ENCODE measurements at places on chromosomes 3 and 15.

DNA sequence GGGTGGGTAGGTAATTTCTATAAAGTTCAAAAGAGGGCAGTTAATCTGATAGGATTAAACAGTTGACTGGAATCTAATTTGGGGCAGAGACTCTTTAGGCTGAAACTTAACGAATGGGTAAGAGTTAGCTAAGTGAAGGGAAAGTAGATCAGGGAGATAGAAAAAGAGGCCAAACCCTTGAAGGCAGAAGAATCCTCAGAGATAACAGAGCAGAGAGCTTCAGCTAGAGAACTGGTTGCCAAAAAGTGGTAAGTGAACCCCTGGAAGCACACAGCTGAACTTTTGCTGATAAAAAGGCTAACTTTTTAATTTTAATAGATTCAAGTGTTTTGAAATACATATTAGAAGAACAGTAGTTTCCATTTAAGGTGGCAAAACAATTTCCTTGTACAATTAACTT lies 99.2 kb downstream of the FHIT start:
- DNase-seq = no peak

GRCh38 chr15:60235951-60236710 lies 161.7 kb downstream of the ANXA2 start:
- DNase-seq = no peak

DNA sequence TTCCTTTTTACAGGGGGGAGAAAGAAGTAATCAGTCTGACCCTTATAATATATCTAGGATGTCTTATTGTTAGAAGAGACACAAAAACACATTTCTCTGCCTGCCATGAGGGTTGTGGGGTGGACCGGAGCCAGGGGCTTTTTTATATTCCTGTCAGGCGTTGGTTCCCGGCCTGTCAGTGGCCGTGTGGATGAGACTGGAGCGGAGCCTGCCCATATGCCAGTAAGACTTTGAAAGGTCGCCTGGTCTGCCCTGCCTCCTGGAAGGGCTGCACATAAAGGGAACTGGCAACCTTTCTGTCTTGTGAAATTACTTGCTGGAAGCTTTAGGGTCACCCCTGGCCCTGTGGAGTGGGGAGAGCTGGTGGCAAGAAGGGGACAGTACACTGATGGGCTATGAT lies 34.7 kb downstream of the MAP3K13 start:
- DNase-seq = no peak

DNA sequence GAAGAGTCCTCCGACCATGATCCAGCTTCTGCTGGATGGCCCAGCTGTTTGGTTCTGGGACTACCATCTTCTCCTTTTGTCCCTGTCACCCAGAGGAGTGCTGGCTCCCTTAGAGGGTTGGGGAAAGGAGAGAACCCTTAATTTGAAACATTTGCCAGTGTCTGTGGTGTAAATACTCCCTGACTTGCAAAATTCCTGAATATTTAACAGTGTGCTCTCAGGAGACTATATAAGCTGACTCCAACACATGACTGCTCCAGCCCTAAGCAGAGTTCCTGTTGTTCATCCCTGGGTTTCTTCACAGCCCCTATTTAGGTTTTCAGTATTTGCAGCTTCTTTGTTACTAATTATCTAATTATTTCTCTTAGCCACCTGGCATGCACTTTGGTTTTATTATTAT lies 133.1 kb downstream of the CPNE4 start:
- DNase-seq = no peak

- DNase-seq = no peak
These were observed 3.1 kb downstream of the ANXA2 start for GRCh38 chr15:60394689-60395097.

DNA sequence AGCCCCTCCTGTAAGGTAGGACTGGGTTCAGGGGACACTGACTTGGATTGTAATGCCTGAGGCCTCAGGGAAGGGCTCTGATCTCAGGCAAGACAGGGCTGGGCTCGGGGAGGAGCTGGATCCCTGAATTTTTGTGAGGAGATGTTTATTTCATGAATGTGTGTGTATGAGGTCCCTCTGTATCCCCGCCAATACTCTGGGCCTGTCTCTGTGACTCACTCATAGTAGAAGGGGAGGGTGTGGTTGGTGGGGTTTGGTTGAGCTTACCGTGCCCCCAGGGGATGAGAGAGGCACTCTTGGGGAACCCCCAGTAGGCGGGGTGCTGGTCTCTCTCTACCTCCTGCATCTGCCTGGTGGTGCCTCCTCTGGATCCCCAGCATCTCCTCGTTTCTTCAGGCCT lies 28.1 kb downstream of the RPSA start:
- no peak for DNase-seq

GRCh38 chr3:156491192-156491591 lies 63.7 kb downstream of the SSR3 start:
- no peak for DNase-seq

DNA sequence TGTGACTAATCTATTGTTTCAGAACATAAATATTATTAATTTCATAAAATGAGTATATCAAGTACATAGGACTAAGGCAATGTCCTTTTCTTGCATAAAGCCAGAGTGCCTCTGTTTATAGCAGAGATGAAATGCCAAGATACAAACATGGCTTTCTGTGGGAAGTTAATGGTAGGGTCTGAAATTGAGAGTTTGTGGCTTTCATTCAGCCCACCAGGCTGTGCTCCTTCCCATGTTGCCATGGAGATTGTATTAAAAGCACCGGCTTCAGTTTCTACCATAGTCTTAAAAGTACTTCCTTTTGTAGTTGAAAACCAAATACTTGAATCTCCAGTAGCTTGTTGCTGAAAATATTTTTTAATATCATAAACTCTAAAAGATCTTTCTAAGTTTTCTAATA lies 114.0 kb downstream of the LRRC28 start:
- DNase-seq = no peak

DNA sequence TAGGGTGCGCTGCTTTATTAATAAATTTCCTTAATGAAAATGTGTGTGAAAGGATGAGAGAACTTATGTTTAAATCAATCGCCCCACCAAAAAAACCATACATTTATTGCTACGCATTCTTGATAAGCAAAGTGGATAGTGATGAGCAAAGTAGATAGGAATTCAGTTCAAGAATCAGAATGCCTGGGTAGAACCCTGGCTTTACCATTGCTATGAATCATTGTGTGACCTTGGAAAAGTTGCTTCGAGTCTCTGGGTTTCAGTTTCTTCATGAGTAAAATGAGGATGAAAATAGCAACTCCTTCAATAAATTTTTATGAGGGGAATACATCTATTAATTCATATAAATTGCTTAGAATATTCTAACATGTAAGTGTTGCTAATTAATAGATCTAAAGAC lies 2.6 kb upstream of the ALCAM start:
- DNase-seq = no peak

DNA sequence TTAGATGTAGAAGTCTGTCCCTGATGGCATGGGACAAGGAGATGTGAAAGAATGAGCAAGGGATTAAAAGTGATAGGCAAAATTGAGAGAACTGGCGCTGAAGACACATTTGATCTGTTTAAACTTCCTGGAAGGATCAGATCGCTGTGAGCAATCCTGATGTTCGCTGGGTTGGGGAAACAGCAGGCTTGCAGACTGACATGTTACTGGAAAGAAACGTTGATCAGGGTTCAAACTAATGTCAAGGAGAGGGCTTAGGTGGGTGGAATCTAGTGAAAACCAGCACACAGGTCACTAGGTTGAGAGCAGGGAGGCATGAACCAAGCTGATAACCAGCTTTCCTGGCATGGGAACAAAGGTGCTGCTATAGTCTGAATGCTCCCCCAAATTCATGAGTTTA lies 34.5 kb upstream of the SPTSSB start:
- DNase-seq = no peak

- DNase-seq = no peak
These were observed 527.2 kb downstream of the FOXP1 start for GRCh38 chr3:71056327-71056726.

GRCh38 chr3:14510838-14511622 lies 29.1 kb downstream of the GRIP2 start:
- DNase-seq = no peak

GRCh38 chr3:15630646-15631350 lies 29.3 kb downstream of the BTD start:
- DNase-seq = no peak

DNA sequence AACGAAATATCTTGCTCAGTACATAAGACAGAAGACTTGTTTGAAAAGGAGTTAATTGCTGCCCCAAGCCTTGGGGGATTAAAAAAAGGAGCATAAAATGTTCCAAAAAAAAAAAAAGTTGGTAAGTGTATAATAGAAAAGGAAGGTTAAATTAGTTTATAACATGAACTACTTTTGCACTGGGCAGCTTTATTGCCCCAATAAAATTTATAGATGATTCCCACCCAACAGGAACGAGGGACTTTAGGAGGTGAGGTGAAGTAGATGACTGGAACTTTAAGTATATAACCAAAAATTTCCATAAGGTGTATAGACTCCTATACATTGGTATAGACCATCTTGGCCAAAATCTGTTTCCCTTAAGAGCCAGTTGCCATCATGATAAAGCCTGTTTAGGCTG lies 14.8 kb downstream of the PPP2R3A start:
- no peak for DNase-seq

- no peak for DNase-seq
These were observed 388.4 kb upstream of the NDN start for GRCh38 chr15:24075420-24076089.

DNA sequence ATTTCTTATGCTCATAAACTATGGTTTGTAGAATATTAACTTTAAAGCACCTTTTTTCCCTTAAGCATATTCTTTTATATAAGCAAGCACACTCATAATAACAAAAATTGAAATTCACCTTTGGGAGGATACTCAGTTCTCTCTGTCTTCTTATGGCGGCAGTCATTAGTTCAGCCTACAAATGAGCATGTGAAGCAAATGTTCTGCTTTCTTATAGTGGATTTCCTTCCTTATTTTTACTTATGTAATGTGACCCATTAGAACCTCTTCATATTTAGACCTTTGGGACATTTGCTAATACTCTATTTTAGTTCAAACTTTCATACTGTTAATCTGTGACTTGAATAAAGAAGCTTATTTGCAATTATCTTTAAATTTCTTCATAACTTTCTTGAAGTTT lies at the start of gene P2RY13:
TSS of gene P2RY13 (minus strand) at position 187 of the 400 bp plus-strand sequence. CDS start at position 166, 21 bp downstream.
- DNase-seq = no peak

DNA sequence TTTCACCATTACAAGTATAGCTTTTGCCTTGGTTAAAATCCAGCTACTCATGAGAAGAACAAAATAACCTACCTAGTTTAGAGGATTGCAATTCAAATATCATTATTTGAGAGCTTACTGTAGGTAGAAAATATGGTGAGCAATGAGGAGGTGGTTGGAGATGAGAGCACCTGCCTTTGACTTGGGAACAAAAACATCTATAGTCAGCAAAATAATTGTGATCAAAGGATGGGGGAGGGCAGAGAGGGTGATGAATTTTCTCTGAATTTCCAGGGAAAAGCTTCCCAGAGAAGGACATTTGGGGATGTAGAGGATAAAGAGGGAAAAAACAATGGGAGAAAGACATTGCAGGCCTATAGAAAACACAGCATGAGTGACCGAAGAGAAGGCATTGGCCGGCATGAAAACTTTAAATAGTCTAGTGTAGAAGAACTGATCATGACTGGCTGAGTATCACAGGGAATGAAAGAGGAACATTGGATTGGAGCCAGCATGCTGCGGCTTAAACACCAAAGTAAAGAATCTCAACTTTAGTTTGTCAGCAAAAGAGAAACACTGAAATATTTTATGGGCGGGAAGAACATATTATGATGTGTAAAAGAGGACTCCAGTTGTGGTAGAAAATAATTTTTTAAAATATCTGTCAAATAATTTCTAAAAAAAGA lies 581.3 kb downstream of the UNC13C start:
- no peak for DNase-seq

GRCh38 chr15:77464129-77464865 lies 43.6 kb downstream of the HMG20A start:
- DNase-seq = no peak

- no peak for DNase-seq
These were observed 592.5 kb downstream of the MECOM start for GRCh38 chr3:169071003-169071402.

GRCh38 chr3:187992609-187993008 lies 161.3 kb upstream of the LPP start:
- DNase-seq = no peak

DNA sequence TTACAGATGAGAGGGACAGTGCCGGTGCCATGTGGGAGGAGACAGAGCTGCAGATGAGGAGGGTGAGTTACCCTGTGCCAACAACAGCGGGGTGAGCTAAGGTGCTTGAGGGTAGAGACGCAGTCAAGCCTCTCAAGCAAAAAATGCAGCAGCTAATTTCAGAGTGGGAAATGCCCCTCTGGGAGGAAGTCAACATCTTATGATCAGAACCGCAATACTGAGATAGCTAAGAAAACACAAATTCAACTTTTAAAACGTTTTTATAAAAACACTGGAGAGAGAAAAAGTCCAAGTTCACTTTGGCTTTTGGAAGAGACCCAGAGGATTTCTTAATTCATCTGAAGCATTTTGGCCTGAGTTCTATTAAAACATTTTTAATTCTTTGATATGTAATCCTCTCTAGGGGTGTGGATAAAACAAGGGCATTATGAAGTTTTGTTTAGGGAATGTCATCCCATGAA lies 319.2 kb downstream of the SLC9A9 start:
- no peak for DNase-seq

- DNase-seq = no peak
These were observed 103.1 kb upstream of the CCNL1 start for GRCh38 chr3:157263027-157263426.

- DNase-seq = no peak
These were observed 157.3 kb downstream of the IGF1R start for GRCh38 chr15:98805434-98806274.

DNA sequence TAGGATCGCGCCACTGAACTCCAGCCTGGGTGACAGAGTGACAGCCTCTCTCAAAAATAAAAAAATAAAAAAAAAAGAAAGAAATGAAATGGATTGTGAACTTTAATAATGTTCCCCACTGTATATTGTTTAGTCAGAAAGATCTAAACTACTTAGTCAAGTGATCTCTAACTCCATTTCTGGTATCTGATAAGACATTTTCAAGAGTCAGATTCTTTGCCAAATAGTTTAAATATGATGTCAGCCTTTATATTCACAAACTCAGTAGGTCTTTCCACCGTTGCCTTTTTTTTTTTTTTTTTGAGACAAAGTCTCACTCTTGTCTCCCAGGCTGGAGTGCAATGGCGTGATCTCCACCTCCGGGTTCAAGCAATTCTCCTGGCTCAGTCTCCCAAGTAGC lies 29.0 kb upstream of the OSBPL11 start:
- DNase-seq = no peak

DNA sequence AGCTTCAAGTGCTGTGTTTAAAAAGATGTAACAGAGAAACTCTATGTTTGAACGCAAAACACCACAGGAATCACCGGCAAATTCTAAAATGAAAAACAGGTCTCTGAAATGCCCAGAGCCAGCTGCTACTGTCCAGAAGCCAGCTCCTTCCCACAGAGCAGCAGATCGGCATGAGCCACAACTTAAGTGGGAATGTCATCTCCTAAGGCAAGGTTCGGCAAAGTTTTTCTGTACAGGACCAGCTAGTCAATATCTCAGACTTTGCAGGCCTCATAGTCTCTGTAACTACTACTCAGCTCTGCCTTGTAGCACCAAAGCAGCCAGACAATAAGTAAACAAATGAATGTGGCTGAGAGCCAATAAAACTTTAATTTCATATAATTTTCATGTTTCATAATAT lies 4.9 kb downstream of the PLOD2 start:
- DNase-seq = no peak

All from right lobe of liver (tissue), 6 donors.